OCI-LY7 (cell line): ENCODE measurements at places on chromosomes 13 and 19.

DNA sequence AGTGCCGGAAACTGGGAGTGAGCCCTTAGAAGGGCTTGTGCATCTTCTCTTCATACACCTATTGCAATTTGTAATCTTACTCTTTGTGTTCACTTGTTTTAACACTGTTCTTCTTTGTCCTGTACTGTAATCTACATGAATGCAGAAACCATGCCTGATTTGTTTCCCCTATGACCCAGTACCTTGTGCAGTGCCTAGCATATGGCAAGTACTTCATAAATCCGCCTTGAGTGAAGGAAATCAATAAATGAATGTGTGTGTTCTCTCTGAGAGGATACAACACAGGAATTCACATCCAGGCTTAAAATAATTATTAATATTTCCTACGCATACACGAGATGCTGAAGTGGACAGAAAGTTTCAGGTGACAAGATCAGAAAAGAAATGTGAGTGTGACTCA, 172.6 kb downstream of the GPC6 start:
- no peak for DNase-seq

DNA sequence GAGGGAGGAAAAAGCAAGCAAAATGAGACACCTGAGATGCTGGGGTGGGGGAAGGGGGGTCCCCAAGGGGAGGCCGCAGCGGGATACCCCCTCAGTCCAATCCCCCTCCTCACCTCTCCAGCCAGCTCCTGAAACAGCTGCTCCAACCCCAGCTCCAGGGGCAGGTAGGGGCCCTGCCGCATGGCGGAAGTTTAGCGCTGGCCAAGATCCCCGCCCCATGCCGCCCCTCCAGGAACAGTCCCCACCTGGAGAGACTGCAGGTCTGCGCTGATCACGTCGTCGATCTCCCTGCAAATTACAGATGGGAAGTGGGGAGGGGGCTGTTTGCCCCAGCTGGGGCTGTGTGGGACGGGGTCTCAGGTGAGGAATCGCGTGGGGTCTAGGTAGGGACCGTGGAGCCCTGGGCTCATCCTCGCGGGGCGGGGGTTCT, 9.0 kb downstream of the CAPN12 start:
- DNase-seq, result peak; percentile 25

DNA sequence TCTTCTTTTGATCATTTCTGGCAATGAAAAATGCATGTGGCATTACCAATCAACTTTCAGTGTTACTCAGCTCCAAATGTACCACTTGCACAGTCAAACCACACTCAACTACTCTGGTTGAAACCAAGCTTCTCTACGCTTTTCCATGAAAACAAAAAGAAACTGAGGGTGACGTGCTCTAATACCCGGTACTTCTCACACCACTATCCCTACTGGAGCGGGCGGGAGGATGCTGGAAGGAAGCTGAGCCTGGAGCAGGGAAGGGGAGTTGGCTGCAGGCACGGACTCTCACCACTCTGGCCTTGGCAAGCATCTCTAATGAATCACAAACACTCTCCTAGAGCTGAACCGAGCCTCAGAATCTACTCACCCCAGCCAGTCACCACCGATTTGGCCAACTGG, 48.2 kb downstream of the STK24 start:
- DNase-seq, result no peak

DNA sequence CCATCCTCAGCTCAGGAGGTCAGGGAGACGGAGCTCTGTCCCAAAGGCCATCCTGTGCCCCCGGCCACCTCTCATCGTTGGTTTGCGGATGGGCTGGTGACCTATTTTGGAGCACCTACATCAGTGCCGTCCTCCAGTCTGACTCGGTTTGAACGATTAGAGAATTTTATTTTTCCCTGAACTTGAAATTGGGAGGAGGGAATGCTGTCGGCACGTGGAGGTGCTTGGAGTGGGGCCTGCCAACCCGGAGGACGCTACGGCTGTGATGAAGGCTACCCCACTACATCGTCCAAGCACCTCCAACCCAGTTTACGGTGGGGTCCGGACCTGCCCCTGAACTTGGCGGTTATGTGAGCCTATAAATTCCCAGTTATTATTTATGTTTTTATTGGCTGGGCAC, 3.0 kb upstream of the ZNF554 start:
- no peak for DNase-seq

DNA sequence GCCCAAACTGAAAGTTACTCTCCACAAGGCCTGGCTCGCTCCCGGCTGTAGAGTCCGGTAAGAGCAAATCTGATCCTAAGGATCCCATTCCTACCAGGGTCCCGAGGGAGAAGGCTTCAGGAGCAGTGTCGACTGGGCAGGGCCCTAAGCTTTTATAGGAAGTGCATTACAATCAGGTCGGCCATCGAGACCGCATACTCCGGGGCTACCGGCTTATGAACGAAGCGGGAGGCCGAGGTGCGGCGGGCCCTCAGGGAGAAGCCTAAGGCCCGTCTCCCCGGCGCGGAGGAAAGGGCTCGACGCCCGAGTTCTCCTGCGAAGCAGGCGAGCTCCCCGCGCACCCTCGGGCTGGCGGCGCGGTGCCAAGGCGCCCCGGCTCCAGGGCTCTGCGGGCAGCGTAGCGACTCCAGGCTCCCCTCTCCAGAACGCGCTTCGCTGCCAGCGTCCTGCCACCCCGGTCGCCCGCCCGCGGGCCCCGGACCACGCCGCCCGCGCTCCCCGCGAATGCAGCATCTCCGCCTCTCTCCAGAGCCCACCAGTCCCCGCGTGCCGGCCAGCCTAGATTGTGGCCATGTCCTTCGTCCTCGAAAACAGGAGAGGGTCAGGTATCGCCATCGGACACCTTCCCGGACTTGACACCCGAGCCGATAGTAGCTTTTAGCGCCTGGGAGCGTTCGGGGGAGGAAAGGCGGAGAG, 1.4 kb downstream of the EFNB2 start:
- no peak for DNase-seq

- no peak for DNase-seq
Measured at GRCh38 chr19:40827386-40828247, 22.6 kb downstream of the CYP2A6 start.

- DNase-seq, result no peak
Measured at GRCh38 chr19:54612428-54612827, 17.9 kb upstream of the LILRB1 start.

GRCh38 chr19:18639706-18640243, 2.9 kb downstream of the KLHL26 start:
- no peak for DNase-seq

DNA sequence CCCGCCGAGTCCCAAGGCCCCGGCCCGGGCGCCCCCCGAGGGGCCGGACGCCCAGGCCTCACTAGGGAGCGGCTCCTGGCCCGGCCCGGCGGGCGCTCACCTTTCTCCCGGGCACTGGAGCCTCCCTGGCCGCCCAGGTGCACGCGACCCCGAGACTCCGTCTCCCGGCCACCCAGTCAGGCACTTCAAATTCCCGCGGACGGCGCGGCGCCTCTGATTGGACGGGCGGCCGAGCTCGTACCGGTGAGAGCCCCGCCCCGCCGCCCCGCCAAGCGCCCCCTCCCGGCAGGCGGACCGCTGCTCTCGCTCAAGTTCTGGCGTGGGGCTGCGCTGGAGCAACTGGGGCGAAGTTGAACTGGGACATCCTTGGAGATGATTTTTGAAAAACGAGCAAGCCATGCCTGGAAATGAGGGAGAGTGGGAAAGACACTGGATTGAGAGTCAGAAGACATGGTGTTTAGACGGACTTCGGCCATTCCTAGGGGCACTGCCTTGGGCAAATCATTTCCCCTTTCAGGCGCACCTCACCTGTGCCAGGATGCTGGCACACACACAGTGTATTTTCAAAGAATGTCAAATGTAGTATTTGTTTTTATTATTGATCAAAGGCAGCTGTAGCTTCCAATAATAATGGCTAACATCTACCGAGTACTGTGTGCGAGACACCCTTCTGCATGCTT, 485.3 kb downstream of the UQCRFS1 start:
- no peak for DNase-seq

- DNase-seq, result no peak
Measured at GRCh38 chr13:19888799-19889198, 25.4 kb upstream of the ZMYM5 start.
